Hepatic stellate cell (primary cell): ENCODE measurements at places on chromosomes 6 and 20.

- DNase-seq, result no peak
Observed at GRCh38 chr6:51514748-51515402, 572.5 kb downstream of the PKHD1 start.

DNA sequence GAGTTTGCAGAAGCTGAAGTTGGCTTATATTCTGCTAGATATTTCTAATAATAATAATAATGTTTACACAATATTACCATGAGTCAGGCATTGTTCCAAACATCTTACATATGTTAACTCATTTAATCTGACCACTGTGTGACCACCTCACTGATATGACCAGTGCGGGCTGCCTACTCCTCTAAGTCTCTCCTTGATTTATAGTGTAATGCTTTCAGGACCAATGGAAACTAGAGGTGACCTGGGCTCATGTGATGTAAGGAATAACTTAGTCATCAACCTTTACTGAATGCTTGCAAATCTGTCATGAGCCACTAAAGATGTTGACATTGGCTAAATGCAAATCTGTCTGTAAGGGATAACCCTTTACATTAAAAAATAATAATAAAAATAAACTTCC lies 51.1 kb upstream of the GPR6 start:
- DNase-seq, result no peak

DNA sequence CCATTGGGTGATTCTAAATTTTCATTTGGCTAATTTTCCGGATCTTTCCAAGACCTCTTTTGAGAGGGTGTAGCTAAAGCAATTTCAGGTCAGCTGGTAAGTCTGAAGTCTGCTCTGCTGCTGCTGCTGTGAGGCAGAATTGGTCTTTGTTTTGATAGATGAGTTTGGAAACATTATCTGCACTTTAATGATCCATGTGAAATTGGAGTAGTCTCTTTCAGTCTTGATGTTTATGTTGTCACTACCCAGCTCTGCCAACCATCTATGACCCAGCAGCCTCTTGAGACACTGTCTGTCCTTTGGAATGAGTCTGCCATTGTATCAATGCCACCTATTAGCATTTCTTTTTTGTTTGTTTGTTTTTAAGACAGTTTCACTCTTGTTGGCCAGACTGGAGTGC lies 44.1 kb downstream of the TXNDC5 start:
- no peak for DNase-seq

DNA sequence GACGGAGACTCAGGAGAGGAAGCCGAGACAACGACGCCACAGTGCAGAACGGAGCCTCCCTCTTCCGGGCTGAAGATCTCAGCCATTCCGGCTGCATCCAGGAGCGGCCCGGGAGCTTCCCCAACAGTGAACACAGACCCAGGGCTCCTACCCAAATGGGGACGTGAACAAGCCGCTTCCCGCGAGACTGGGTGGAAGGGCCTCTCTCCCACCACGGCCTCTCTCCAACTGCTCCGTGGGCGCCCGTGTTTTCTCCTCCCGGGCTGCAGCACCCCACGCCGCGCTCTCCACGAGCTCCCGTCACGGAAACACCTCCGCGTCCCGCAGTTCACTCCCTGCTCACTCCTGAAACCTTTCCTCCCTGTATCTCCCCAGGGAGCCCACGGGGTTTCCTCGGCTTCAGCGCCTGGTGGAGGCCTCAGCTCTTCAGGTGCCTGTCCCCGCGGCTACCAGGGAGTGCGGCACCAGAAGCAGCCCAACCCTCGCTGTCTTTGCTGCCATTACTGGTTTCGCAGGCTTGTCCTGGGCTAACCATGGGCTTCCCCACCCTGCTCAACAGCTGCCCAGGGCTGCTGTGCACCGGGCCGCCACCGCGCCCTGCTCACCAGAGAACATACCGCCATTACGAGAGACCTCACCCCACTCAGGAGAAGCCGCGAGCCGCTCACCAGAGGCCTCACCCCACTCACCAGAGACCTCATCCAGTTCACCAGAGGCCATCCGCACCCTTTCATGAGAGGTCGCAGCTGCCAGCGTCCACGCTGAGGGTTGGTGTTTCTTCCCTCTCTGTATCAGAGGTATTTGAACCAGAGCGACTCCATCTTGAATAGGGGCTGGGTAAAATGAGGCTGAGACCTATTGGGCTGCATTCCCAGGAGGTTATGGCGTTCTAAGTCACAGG lies 922.8 kb downstream of the QKI start:
- DNase-seq, result no peak

GRCh38 chr20:53594068-53595017 lies 704 bp upstream of the ZNF217 start:
- DNase-seq, result peak; percentile 75

DNA sequence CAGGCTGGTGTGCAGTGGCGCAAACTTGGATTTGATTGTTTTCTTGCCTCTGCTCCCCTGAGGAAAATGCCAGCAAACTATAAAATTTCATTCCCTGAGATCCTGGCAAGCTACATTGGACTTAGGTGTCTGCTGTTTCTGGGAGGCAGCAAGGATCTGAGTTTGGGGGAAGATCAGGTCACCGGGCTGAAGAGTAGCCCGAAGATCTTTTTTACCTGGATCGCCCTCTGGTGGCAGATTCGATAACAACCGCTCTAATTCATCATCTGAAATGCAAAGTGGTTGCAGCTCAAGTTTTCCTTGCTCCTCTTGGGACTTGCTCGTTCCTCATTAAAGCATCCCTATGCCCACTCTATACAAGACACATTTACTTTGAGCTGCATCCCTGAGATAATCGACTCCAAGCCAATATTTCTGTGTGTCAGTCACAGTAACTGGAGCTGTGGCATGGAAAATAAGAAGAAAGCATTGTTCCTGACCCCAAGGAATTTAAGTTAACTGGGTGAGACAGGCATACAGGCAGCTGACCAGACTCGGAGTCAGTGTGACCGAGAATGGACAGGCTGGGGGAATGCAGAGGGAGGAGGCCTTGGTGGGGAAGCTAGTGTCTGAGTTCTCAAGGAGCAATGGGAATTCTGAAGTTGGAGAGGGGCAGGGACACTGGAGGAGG lies 131.8 kb upstream of the PROKR2 start:
- DNase-seq, result peak; percentile 45
